Esophagus squamous epithelium (tissue), 5 donors: ENCODE measurements at places on chromosomes 2 and 18. TPM values are rescaled to one million over a fixed set of nuclear protein-coding genes. Genes with fewer than 3 reads are reported as not detected.

DNA sequence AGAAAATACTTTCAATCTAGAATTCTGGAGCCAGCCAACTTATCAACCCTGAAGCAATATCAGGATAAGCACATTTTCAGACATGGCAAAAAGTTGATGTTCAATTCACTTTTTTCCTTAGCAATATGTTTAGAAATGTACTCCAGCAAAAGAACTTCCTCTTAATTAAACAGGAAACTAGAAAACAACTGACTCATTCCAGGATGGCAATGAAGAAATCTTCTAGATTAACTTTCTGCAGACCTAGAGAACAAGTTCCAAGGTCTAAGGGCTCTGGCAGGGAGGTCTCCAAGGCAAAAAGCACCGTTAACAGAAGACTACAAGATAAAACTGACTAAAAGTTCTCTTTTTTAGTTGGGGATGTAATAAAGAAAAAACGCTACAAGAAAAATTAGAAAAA lies 69.2 kb upstream of the VWC2L start:
- H3K27me3 ChIP-seq = no peaks in the 10 kb centered on the region
- DNase-seq = no peak
- H3K4me1 ChIP-seq = no peaks in the 10 kb centered on the region
- H3K4me3 ChIP-seq = no peak overlapping the region

DNA sequence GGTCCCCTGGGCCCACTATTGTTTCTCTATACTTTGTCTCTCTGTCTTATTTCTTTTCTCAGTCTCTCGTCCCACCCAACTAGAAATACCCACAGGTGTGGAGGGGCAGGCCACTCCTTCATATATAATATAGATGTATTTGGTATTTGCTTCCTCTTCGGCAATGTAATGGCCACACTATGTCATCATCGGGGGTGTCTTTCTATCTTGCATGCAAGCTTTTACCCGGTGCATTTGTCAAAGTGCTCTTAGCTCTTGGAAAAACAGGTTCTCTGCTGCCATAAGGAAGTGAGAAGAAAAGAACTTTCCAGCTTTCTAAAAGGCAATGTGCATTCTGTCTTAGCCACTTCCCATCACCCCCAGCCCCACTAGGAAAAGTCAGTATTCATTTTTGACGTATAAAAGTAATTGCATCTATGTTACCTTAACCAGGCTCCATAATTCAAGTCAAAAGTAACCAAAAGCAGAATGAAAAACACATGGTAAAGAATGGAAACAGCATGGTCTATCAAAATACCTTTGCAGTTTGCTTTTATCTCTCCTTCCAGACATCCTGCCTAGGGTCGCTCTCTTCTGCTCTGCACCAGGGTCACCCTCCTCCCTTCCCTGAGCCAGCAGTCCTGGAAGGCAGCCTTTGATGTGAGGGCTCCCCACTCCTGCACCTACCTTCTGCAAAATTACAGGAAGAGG lies 27.2 kb upstream of the FHL2 start:
- H3K4me1 ChIP-seq = peaks cover 8% of the 10 kb centered on the region
- no peak overlapping the region for H3K4me3 ChIP-seq

- H3K27ac ChIP-seq = no peak overlapping the region
- H3K4me1 ChIP-seq = no peaks in the 10 kb centered on the region
- no peaks in the 10 kb centered on the region for H3K36me3 ChIP-seq
- no peak for DNase-seq
- H3K27me3 ChIP-seq = peaks cover 7% of the 10 kb centered on the region
Observed at GRCh38 chr2:119519057-119519408, 5.2 kb downstream of the SCTR start.

DNA sequence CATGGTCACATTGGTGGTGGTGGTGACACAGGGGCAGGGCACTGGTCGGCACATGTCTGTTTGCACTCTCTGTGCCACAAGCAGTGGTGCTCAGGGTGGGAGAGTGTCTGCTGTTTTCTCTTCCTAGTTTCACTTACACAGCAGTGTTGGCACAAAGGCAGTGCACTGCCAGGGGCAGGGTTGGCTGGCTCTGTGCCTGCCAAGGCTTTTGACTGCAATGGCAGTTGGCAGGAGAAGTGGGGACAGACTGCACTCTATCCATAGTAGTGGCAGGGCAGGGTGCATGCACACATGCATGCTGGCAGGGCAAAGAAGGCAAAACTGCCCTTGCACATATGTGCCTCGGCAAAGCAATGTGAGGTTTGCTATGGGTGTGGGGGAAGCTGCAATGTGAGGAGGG lies 635.9 kb downstream of the SUCLG1 start:
- no peak overlapping the region for H3K4me3 ChIP-seq
- no peak overlapping the region for H3K27ac ChIP-seq
- no peak for DNase-seq
- no peaks in the 10 kb centered on the region for H3K36me3 ChIP-seq
- H3K4me1 ChIP-seq = no peaks in the 10 kb centered on the region

Gene TUBB8B
- total RNA-seq = 5.8 TPM

DNA sequence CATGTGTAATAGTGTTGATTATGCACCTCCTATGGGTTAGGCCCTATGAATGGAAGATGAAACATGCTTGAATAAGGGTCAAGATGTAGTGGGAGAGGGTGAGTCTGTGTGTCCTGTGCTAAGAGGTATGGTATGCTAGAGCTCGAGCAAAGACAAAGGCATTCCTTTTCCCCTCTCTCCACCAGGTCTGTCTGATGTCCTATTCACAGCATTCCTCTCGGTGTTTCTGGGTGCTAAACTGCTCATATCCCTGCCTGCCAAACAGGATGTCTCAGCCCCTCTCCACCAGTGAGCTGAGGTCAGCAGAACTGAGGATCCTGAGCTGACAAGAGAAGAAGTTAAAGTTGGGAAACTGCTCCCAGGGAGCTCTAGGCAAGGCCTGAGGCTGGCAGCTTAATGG lies 344.9 kb downstream of the TSN start:
- no peak overlapping the region for H3K27ac ChIP-seq
- no peak overlapping the region for H3K4me3 ChIP-seq
- no peaks in the 10 kb centered on the region for H3K36me3 ChIP-seq
- DNase-seq = no peak
- H3K4me1 ChIP-seq = no peaks in the 10 kb centered on the region
- no peaks in the 10 kb centered on the region for H3K27me3 ChIP-seq

DNA sequence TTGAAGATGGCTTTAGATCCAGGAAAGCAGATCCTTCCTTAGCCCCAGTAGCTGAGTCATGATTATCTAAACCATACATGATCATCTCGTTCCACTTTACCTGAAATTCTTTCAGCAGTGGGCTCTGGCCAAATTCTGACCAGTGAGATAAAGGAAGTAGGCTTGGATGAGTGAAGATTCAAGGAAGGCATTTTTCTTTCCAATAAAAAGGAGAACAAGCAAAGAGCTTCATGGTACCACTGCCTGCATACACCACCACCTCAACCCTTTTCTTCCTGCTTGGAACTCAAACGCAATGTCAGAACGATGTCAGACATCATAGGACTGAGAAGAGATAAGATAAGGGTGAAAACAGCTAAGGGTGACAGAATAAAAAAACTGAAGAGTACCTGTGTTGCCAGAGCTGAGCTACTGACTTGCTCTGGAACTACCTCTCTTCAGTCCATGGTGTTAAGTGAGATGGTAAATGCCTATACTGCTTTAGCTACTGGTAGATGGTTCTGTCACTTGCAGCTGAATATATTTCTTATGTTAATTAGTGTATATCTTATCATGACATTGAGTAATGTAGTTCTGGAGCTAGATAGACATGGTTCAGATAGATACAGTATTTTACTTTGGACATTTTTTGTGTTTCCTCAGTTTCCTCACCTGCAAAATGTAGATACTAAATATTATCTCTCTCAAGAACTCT lies 58.7 kb upstream of the ACVR1 start:
- no peak overlapping the region for H3K4me3 ChIP-seq
- no peak for DNase-seq
- H3K36me3 ChIP-seq = no peaks in the 10 kb centered on the region
- H3K27ac ChIP-seq = no peak overlapping the region
- H3K27me3 ChIP-seq = peaks cover 11% of the 10 kb centered on the region

DNA sequence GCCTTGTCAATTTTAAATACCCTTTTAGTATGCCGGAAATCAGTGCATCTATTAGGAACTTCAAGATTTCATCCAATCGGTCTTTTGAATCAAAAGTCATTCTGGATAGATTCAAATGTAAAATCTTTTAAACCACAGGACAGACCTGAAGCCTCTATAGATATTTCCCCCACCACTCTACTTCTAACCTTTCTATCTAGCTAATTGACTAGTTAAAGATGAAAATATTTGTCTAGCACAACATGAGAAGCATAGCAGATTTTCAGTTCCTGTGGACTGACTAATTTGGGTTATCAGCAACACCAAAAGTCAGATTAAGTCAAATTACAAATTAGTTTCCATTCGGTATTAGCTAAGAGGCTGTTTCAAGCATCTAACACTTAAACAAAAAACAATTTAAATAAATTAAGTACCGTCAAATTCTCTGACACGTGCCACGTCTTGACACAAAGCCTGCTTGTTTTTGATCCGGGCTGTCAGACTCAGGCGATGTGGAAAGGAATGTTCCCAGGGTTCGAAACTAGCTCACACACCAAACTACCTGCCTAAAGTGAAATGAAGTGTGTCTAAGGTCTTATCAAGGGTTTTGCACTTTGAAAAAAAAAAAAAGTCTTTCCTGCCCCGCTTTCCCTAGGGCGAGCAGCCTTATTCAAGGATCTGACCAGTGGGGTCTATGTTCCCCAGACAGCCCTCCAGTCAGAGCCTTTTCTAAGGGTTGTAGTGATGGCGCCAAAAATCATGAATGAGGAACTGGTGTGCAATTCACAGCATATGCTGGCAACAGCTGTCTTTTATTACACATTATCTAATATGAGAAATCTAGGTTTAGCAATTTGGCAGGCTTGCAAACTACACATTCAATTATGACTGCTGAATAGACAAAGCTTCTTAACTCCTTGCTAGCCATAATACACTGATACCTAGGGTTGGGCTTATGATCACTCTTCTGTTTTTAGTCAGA lies 4.7 kb downstream of the CYTIP start:
- H3K27ac ChIP-seq = peak overlapping the region; percentile 78
- DNase-seq = no peak
- H3K27me3 ChIP-seq = no peaks in the 10 kb centered on the region
- H3K36me3 ChIP-seq = no peaks in the 10 kb centered on the region

- DNase-seq = no peak
- no peak overlapping the region for H3K4me3 ChIP-seq
- H3K36me3 ChIP-seq = no peaks in the 10 kb centered on the region
- H3K27me3 ChIP-seq = no peaks in the 10 kb centered on the region
Observed at GRCh38 chr2:213991453-213992108, 419.3 kb upstream of the VWC2L start.

Gene REEP1
- 2.1 TPM for total RNA-seq

DNA sequence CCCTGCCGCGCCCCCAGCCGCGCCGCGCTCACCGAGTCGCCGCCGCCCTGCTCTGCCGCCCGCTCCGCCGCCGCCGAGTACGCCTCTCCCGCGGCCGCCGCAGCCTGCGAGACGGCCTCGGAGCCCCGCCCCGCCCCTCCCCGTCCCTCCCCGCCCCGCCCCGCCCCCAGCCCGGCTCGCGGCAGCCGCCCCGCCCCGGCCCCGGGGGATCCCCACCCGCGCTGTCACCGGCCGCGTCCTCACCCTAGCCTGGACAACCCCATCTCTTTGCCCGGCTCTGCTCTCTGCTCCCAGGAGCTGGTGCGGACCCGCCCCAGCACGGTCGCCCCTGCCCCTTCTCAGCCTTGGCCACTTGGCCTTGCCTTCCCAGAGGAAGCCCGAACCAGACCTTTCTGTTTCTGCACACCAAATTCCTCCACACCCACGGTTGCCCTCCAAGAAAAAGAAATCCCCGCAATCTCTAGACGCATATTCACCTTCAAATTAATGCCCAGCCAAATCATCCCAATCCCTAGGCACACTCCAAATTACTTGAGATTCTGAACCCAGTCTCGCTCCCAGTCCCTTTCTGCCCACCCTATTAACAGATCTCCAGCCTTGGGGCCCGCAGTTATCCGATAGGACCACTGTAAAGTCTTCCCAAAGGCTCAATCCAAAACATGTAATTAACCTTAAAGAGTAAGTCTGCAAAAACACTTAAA lies at the start of gene CYRIA:
CYRIA (minus strand) TSS at position 87 of the 701 bp plus-strand sequence. CDS start 77,715 bp downstream, outside the sequence.
- no peaks in the 10 kb centered on the region for H3K36me3 ChIP-seq
- peaks cover 49% of the 10 kb centered on the region for H3K4me1 ChIP-seq
- DNase-seq = no peak
- H3K27me3 ChIP-seq = no peaks in the 10 kb centered on the region
- peak within 1 kb of the TSS; percentile 44 for H3K4me3 ChIP-seq

Gene ERICH2
- not detected for total RNA-seq
